ENCODE measurements at places on chromosomes 5 and 9.

GRCh38 chr9:99509900-99510535 is 287.9 kb downstream of the SEC61B start:
- no peak for DNase-seq

- no peak for DNase-seq
These were observed 4.5 kb upstream of the GRHPR start for GRCh38 chr9:37417857-37418618.

DNA sequence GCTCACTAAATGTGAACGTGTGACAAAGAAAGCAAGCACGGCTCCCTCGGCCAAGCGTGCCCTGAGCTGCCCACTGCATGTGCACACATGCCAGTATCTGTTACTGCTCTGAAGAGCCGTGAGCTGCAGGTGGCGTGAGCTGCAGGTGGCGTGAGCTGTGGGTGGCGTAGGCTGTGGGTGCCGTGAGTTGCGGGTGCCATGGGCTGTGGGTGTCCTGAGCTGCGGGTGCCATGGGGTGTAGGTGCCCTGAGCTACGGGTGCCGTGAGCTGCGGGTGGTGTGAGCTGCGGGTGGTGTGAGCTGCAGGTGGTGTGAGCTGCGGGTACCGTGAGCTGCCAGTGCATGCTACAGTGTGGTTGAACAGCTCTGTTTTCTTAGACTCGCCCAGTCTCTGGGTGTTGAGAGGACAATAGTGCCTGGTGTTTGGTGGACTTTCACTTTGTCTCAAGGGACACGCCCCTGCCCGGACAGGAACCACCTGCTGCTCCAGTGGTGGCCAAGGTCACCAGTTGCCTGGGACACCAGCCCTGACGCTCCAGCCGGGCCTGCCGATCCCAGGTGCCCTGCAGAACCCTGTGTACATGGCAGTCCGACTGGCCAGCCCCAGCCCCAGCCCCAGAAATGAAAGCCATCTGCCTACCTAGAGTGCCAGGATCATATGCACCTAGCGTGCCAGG is 6.7 kb downstream of the CCDC187 start:
- DNase-seq = no peak

GRCh38 chr5:89545076-89545475 is 662.1 kb upstream of the MEF2C start:
- no peak for DNase-seq

DNA sequence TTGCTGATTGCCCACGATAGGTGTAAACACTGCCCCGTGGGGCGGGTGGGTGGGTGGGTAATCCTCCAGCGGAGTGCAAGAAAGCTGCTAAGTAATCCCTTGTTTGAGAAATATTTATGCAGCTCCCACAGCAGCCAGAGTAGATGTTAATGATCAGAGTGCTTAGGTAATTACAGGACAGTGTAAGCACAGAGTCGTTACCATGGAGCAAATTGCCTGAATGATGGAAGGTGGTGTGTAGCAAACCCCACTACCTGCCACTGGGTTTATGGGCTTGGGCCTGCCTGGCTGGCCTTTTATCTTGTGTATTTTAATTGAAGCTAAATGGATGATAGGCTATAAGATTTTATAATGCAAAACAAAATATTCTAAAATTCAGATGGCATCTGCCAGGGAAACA is 110.0 kb downstream of the COL5A1 start:
- no peak for DNase-seq

DNA sequence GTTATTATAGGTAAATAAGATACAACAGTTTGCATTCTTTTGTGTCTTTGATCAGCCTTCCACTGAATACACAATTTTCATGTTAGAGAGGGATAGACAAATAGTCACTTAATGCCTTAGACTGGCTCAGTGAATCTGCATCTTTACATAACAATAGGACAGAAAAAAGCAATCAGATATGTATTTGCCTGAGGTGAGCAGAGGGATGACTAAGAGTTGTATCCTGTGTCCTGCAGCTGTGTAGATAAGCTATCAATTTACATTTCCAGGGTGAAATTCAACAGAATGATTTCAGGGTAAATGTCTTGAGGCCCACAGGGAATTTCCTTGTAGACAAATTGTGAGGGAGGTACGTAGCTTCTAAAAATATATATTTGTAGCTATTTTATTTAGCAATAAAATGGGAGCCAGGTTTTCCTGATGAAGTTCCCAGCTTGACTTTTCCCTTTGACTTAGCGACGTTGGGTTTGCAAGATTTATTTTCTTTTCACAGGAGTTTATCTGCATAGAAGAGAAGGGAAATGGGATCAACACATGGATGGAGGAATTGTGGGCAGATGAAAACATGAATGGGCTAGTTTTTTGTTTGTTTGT is 586.1 kb upstream of the CDH6 start:
- no peak for DNase-seq

- DNase-seq = no peak
These were observed 173.8 kb upstream of the DAP start for GRCh38 chr5:10934783-10935355.

GRCh38 chr5:101080462-101081240 is 177.6 kb upstream of the ST8SIA4 start:
- DNase-seq = no peak

DNA sequence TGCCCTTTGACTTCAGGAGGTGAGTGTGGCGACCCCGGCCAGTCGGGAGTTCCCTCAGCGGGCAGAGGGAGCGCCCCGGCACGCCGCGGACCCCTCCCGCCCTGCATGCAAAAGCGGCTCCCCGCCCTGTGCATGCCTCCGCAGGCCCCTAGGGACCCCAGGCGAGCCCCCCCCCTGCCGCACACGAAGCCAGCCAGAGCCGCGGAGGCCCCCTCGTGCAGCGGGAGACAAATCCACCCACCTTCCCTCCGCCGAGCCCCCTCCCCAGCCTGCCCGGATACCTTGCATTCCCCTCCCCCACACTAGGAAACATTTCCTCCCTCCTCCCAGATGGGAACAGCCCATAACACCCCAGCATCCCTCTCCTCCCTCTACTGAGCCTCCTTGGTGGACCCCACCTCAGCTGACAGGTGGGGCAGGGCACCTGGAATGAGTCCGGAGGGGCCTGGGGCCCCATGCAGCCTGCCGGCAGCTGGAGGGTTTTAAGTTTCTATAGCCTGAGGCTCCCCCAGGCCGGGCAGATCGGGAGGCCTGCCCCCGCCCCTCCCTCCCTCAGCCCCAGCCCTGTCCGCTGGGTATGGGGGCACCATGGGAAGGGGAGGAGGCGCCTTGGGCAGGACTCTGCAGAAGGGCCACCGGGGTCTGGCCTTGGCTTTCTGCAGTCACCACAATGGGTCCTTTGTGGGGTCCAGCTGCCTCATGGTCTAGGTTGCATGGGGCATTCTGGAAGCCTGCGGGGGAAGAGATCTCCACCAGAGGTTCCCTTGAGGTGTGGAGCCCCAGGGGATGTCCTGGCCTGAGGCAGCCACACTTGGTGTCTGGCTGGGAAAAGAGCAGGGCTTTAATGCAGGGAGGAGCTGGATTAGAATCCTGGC is 601 bp downstream of the ERGIC1 start:
- DNase-seq = no peak

- DNase-seq = no peak
These were observed 52.8 kb upstream of the CARTPT start for GRCh38 chr5:71666321-71666720.

DNA sequence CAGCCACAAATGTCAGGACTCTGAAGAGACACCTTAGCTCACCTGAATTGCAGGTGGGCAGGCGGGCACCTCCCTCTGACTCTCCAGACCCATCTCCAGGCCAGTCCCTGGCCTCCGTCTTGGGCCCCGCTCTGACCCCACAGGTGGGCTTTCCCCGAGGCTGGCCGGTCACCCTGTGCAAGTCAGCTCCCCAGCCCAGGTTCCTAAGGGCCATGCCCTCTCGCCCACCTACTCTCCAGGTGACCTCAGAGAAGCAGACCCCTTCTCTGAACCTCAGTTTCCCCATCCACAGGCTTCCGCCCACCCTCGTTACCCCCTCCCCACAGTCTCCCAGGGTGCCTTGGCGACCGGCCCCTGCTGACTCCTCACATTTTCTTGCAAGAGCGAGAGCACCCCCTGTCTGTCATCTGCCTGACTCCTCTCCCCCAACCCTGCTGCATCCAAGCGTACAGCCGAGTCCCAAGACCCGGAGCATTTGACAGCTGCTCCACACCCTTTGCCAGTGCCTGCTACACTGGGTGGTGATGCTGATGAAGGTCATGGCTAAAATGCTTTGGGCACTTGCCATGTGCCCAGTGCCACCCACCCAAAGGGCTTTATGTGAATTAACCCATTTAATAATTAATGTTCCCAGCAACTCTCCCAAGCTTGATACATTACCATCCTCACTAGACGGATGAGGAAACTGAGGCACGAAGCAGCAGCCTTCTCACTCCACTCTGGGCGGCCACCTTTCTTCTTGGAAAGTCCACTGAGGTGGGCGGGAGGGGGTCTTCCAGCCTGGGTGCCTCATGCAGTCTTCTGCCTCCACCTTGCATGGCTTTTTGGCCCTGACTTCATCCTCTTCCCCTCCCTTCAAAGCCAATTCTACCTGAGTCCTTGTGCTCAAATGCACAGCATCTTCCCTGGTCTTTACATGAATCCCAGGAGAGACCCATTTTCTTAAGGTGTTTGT is 51.1 kb upstream of the ORM1 start:
- peak; percentile 7 for DNase-seq

DNA sequence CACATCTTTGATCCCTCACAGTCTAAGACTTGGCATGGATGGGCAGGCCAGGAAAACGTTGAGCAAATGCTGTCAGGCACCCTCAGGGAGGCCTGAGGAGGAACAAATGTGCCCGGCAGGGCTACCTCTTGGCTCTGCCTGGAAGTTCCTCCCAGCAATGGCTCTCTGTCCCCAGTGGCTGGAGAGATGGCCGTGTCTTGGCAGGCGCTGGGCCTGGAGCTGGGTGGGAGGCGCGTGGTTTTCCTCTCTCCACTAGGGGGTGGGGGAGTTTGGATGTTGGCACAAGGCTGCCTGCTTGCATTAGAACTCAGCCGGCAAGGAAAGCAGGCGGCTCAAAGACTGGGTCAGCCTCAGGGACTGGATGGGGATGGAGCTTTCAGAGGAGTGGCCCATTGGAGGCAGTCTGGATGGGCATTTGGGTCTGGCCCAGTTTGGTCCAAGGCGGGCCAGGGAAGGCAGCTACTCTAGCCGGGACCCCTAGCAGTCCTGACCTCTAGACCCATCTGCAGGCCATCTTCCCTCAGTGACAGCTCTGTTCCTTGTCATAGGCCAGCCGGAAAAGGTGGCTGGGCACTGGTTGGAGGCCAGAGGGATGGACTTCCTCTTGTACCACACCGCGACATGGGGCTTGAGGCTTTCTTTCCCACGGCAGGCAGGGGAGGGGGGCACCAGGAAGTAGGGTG is 68.2 kb upstream of the STC2 start:
- DNase-seq = no peak

DNA sequence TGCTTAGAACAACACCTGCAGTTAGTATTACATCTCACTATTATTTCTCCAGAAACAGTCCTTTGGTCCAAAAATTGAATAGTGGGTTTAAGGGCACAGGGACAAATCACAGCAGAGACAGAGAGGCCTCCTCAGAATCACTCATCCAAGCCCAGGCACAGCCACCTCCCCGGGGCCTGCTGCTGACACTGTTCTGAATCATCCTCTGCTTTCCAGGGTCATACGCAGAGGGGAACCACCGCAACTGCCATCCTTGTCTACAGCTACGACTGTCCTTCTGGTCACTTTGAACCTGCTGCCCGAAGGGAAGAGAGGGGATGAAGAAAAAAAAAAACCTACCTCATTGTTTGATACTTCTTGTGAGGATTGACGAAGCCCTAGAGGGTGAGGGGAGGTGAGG is 35.3 kb upstream of the MAN2A1 start:
- no peak for DNase-seq

- DNase-seq = no peak
These were observed 2.5 kb upstream of the ZNF367 start for GRCh38 chr9:96420468-96421219.

DNA sequence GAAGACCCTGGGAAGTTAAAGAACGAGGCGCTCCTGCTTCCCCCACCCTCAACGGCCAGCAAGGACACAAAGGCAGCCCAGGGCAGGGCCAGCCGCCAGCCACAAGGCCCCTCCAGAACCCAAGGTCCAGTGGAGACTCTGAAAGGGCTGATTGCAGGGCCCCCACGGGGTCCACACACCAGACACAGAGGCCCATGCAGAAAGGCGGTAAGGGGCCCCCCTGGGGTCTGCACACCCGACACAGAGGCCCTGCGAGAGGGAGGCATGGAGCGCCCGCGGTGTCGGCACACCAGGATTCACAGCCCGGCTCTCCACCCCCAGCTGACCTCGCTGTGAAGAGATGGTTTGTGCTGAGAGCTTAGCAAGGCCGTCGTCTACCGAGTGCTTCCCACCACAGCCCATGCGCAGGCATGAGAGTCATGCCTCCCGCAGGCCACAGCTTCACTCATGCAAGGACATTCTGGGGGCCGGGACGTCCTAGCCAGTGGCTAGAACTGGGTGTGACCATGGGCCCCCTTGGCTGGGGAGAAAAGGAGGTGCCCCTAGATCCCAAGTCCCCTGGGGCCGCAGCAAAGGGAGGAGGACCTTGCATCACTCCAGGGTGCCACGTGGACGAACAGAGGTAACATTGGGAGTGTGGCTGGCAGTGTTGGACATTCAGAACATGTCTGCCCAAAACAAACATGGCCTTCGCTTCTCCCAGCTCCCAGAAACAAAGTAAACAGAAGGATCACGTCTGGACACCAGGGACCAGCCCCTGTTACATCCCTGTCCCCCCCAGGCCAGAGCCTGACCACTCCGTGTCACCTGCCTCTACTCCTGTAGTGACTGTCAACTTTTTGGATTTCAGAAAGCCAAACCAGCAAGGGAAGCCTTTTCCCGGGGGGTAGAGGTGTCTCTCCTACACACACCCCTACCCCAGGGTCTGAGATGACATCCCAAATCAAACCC is 9.8 kb downstream of the BRD3 start:
- no peak for DNase-seq

DNA sequence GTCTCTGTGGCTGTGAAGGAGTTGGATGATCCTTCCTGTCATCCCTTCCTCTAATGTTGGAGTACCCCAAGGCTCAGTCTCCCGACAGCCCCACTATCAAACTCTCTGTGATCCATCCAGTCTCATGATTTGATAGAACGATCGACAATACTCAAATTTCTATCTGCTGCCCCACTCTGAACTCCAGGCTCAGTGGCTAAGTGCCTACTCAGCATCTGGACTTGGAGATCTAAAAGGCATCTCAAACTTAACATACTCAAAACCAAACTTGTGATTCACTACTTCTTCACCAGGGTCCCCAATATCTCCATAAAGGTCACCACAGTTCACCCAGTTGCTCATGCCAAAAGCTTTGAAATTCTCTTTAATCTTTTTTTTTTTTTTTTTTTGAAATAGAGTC is 15.1 kb upstream of the STRBP start:
- no peak for DNase-seq

- DNase-seq = no peak
These were observed 33.8 kb downstream of the MACROH2A1 start for GRCh38 chr5:135365281-135365680.
